Kasumi-1 (cell line): ENCODE measurements at places on chromosomes 4 and X.

DNA sequence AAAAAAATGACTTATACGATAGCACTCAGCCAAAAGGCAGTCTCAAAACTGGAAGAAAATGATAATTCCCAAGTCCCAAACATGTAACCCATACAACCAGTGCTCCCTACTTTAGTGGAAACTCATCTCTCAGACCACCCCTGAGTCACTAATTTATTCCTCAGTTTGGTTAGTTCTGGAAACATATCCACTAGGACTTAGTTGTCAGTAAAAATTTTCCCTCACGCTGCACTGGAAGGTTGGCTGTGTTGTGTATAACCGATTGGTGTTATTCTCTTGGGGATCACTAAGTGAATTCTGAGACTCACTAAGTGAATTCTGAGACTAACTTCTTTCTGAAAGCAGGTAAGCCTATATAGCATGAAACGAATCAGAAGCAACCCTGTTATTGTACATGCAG is 48.5 kb upstream of the GAB1 start:
- no peak for DNase-seq

GRCh38 chr4:170001745-170002267 is 24.4 kb downstream of the MFAP3L start:
- no peak for DNase-seq

DNA sequence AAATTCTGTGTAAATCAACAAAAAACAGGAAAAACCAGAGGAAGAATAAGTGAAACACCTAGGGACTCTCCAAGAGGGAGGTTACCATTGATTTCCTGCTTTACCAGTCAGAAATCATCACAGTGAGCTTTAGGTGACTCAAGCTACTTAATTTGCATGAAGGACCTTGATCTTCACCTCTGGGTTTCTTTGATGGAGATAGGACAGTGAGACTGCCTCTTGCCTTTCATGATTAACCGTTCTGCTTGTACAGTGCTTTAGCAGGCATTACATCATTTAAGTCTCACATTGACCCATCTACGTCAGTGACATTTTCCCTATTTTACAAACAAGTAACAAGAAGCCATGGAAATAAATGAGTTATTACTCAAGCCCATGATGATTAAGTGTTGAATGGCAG is 3.4 kb upstream of the GK start:
- DNase-seq, result no peak

DNA sequence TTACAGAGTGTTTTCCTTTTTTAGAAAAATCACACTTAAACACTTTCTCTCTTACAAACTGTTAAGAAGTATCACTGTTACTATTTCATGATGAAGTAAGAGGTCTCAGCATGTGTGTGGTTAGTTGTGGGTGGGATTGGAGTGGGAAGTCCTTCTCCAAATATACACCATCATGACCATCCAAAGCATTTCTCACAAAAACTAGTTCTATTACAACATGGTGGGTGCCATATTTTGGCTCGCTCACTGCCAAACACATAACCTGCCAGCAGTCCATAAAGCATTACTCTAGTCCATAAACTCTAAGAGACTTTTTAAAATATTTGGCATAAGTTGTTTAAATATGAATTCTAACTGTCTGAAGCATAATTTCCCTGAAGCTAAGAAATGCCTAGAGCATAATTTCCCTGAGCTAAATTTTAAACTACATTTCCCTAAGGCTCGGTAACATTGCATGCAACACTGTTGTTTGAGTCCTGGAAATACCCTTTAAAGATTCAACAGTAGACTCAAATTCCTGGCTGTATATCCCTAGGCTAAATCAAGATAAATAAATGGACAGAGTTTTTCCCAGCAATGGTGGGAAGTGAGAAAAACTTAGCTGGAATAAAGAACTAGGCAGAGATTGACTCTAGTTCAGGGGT is 415.0 kb upstream of the INTU start:
- no peak for DNase-seq

DNA sequence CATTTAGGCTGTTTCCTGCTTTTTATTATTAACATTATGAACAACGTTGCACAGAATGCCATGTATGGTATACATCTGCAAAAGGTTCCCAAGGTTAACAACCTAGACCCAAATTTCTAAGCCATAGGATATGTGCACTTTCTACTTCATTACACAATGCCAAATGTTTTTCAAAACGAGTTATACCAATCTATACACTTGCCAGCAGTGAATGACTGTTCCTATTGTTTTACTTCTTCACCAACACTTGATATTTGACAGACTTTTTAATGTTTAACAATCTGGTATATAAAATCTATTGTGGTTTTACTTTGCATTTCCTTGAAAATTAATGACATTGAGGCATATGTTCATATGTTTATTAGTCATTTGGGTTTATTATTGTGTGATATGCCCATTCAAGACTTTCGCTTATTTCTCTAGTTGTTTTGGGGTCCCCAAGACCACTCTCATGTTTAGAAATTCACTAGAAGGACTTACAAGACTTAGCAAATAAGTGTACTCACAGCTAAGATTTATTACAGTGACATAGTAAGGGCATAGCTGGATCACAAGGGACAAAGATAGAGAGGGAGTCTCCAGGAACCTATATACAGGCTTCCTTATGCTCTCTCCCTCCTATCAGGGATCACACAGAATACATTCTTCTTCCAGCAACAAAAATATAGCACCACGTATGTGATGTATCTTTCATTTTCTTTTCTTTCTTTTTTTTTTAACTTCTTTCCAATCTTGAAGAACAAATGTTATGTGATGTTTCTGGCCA is 62.5 kb downstream of the TBCK start:
- DNase-seq, result no peak

DNA sequence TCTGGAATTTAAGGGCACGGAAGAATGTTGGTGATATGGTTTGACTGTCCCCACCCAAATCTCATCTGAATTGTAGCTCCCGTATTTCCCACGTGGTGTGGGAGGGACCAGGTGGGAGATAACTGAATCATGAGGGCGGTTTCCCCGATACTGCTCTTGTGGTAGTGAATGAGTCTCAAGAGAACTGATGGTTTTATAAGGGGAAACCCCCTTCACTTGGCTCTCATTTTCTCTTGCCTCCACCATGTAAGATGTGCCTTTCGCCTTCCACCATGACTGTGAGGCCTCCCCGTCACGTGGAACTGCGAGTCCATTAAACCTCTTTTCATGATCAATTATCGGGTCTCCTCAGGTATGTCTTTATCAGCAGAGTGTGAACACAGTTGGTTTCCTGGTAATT is 25.6 kb upstream of the DHRSX start:
- DNase-seq, result no peak

- no peak for DNase-seq
These were observed 64.1 kb downstream of the ALPK1 start for GRCh38 chr4:112361181-112361791.

DNA sequence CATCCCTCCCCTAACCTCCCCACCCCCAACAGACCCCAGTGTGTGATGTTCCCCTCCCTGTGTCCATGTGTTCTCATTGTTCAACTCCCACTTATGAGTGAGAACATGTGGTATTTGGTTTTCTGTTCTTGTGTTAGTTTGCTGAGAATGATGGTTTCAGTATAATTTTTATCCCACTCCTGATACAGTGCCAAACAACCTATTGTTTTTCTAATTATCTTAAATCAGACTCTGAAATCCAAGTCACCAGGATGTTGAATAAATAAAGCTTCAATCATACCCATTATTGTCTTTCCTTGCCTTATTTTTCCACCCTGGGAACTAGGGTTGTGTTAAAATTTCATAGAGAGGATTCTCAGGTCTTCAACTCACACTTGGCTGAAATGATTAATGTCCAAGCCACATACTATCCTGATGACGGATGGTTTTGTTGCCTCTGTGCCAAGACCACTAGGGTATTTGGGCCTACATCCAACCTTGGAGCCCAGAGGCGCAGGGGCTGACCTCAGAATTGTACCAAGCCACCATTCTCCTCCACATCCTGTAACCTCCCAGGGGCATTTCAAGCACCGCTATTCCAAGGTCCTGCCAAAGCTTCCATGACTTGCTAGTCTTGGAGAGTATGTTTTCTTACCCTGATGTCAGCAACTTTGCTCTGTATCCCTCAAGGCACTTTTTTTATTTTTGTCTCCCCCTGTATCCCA is 332.4 kb downstream of the ARHGAP24 start:
- no peak for DNase-seq

GRCh38 chr4:179285696-179286095 is 1843.5 kb upstream of the AGA start:
- no peak for DNase-seq
